ENCODE measurements at places on chromosomes 7 and 10.

- no peak for DNase-seq
Observed at GRCh38 chr7:8639668-8640067, 206.3 kb downstream of the NXPH1 start.

GRCh38 chr10:607545-608185, 81.8 kb downstream of the DIP2C start:
- DNase-seq: no peak

DNA sequence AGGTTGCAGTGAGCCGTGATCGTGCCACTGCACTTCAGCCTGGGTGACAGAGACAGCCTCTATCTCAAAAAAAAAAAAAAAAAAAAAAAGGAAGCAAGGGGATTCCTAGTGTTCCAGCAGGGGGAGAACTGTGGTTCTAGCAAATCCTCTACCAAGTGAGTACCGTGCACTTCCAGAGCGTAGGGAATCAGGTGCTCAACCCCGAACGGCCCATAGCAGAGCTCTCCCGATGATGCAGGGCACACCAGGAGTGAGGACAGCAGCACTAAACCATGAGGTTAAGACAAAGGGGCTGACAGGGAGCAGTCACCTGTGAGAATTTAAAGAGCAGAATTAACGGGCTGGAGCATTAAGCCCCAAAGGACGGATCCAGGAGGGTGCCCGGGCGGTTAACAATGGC, 173.6 kb downstream of the PTPRN2 start:
- no peak for DNase-seq

- DNase-seq: no peak
Observed at GRCh38 chr10:117476281-117476680, 66.3 kb upstream of the EMX2 start.

DNA sequence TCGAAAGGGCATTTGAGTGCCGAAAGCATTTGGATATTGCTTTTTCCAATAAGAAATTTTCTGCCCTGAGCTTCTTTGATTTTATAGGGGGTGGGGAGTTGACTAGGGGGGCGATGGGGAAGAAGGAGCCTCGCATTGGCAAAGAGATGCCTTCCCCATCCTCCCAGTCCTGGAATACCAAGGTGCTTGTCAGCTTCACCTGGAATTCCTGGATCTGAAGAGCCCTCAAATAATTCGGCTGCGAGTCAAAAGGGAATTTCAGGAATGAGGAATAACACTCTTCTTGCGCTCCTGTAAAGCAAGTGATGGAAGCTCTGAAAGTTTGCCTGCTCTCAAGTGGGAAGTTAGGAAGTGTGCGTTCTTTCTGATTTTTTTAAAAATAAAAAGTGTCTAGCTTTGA, 7.3 kb downstream of the NXPH1 start:
- DNase-seq: no peak

GRCh38 chr10:71912431-71912830, 51.8 kb upstream of the CHST3 start:
- DNase-seq: no peak

DNA sequence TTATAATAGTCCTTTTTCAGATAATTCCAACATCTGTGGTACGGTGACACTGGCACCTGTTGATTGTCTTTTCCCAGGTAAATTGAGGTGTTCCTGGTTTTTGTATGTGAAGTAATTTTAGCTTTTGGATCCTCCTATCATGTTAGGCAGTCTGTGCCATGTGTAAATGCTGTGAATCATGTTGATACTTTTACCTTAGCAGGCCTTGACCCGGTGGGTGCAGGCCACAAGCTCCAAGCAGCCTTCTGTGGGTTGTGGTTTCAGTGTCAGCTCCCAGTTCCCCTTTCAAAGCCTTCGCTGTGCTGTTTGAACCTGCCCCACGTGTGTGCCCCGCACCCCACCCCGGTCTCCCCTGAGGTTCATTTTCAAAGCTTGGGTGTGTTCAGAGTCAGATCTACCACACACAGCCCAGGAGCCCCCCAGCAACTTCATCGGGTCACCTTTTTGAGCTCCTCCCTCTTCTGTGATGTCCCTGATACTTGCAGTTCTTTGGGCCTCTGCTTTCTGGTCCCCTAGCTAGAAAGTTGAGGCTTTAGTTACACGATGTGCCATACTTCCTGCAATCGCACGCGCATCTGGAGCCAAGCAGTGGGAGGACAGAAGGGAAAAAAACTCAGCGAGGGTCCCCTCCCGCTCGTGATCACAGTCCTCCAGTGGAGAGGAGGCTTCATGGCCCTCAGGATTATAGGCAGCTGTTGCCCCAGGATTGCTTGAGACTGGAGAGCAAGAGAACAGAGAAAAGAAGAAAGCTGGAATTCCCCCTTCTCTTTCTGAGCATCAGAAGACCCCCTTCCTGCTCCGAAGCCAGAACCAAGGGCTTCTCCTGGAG, 8.7 kb upstream of the BHLHA15 start:
- DNase-seq: peak; percentile 83

- no peak for DNase-seq
Observed at GRCh38 chr10:112951359-112952281, 1.6 kb downstream of the TCF7L2 start.

- DNase-seq: no peak
Observed at GRCh38 chr10:64007157-64007556, 486.0 kb downstream of the REEP3 start.

GRCh38 chr7:75969182-75969581, 25.2 kb downstream of the TMEM120A start:
- no peak for DNase-seq

GRCh38 chr7:128098629-128099028, 67.4 kb upstream of the LRRC4 start:
- DNase-seq: no peak

- DNase-seq: no peak
Observed at GRCh38 chr7:122790591-122790990, 87.9 kb upstream of the RNF148 start.

DNA sequence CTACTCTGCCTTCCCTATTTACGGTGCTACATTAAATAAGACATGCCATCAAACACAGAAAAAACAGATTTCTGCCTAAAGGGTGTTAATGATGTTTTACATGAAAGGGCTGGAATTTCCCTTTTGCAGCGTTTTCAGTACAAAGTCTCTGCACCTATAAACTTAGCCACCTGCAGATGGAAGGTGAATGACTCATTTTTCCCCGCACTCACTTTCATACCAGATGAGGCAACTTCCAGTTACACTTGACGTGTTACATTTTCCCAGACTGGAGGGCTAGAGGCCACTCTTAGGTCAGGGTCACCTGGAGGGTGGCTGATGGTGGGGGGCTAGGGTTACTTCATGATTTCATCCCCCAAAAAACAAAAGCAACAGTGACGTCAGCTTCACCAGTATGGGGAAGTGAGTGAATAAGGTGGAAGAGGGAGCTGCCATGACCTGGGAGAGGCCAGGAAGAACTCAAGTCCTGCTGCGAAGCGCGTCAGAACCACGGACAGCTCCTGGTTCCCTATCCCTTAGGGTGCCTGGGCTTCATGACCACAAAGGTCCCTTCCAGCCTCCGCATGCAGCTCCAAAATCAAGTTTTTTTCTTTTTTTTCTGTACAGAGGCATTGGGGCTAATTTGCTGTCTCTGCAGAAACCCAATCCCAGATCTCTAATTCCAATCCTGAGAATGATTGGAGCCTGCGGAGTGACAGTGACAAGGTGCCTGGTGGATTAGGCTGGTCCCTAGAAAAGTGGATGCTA, 94.0 kb downstream of the ADARB2 start:
- DNase-seq: peak; percentile 8

DNA sequence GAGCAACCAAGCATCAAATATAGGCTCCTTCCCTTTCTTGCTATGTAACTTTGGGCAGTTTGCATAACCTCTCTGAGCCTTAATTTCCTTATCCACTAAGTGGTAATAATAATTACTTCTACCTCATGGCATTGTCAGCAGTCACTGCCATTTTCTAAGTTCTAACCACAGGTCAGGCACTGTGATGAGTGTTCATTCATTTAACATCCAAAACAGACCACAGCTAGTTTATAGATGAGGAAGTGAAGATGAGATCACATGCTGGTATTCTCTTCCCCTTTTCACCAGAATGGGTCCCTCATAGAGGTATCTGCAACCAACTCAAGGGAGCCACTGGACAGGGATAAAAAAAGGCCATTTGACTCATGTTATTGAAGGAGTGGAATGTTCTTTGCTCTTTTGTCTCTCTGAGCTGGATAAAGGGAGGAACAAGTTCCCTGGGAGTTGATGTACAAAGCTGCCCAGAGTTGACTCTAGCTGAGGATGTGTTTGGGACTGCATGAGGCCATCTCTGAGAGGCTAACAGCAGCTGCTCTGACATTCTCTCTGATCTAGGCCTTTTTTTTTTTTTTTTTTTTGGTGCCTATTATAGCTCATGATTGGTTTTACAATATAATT, 65.0 kb downstream of the DNAJC12 start:
- peak; percentile 58 for DNase-seq
